Endothelial cell (in vitro differentiated cells): ENCODE measurements at places on chromosomes 3 and 15.

DNA sequence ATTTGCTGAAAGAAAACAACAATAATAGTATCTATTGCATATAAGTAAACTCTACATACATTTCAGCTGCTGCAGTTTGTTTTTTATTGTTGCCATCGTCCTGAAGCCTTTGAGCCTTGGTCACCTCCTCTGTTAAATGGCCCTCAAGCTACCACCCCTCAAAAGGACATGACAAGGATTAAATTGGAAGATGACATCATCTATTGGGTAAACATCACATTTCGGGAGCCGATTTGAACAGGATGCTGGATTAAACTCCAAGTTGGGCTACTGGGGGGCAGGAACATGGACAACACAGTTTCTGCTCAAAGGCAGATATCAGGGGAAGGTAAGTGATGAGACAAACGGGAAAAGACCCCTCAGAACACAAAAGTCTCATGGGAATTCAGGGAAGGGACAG is 92.3 kb upstream of the ATP2B2 start:
- H3K4me1 ChIP-seq = no peaks in the 10 kb centered on the region
- peaks cover 5% of the 10 kb centered on the region for H3K27me3 ChIP-seq
- H3K4me3 ChIP-seq = no peak overlapping the region
- DNase-seq = no peak

DNA sequence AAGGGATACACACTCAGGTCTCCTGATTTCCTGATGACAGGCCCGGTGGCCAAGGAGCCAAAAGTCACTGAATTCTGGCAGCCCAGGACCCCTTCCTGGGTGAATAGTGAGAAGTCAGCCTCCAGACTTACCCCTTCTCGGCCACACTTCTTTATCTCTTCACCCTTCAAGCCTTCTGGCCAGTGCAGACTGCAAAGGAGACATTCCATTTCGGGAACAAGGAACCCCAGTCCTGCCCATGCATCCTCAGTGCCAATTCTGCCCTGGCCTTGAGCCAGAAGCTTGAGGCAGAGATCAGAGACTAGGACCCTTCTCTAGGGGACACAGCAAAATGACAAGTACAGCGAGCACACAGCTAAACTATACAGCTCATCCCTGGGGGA is 28.8 kb downstream of the GRAMD2A start:
- no peaks in the 10 kb centered on the region for H3K36me3 ChIP-seq
- H3K27ac ChIP-seq = no peak overlapping the region
- H3K27me3 ChIP-seq = peaks cover 4% of the 10 kb centered on the region
- DNase-seq = no peak
- no peak overlapping the region for H3K4me3 ChIP-seq

- no peak overlapping the region for H3K4me3 ChIP-seq
- no peak overlapping the region for H3K27ac ChIP-seq
- H3K27me3 ChIP-seq = no peaks in the 10 kb centered on the region
- no peaks in the 10 kb centered on the region for H3K4me1 ChIP-seq
Measured at GRCh38 chr3:136336329-136337100, 86.4 kb downstream of the PCCB start.

- no peak overlapping the region for H3K4me3 ChIP-seq
- DNase-seq = no peak
- no peaks in the 10 kb centered on the region for H3K4me1 ChIP-seq
- H3K27ac ChIP-seq = no peak overlapping the region
Measured at GRCh38 chr3:114651555-114651954, 357.7 kb downstream of the TIGIT start.

DNA sequence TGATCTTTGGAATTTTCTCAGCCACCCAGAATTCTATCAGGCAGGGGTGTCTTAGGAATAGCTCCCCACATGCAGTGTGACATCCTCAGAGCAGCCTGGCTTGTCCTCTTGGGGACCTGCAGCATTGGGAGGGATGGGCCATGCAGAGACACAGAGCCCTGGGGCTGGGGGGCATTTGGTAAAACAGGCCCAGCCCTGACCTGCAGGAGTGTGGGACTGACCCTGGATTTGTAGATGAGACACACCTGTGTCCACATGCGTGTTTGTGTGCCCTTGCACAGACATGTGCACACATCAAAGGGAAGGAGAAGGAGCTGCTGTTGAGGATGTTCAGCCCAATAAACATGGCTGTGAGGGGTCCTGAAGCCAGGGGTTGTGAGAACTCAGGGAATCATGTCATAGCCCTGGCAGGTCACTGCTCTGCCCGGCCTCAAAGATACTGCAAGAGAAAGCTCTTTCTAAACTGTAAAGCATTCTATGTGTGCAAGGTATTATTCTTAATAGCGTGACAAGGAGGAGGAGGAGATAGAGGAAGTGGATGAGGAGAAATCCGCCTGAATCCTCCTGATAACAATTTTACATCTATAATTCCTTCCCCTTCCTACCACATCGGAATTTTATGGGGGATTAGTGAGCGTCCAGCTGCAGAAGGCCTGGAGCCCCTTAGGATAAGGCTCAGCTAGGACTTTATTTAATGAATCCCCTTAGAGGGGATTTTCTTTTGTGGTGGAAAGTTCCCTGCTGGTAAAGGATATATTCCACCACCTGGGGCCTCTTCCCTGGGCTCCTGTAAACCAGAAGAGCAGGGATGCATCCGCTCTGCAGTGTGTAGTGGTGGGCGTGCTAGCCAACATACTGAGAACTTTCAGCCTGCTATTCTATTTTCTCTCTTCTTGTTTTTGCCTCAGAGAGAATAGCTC is 245.5 kb downstream of the EPHB1 start:
- DNase-seq = no peak
- H3K4me1 ChIP-seq = peaks cover 6% of the 10 kb centered on the region
- no peaks in the 10 kb centered on the region for H3K36me3 ChIP-seq
- H3K27me3 ChIP-seq = no peaks in the 10 kb centered on the region
- H3K27ac ChIP-seq = no peak overlapping the region

- DNase-seq = no peak
- H3K27ac ChIP-seq = peak overlapping the region; percentile 19
- no peaks in the 10 kb centered on the region for H3K27me3 ChIP-seq
- H3K4me1 ChIP-seq = peaks cover 11% of the 10 kb centered on the region
- peaks cover 5% of the 10 kb centered on the region for H3K36me3 ChIP-seq
Measured at GRCh38 chr3:11724615-11725339, 81.1 kb upstream of the VGLL4 start.

GRCh38 chr15:82003916-82004315 is 41.9 kb downstream of the MEX3B start:
- H3K36me3 ChIP-seq = peaks cover 5% of the 10 kb centered on the region
- no peaks in the 10 kb centered on the region for H3K4me1 ChIP-seq
- no peak for DNase-seq
- no peak overlapping the region for H3K27ac ChIP-seq

DNA sequence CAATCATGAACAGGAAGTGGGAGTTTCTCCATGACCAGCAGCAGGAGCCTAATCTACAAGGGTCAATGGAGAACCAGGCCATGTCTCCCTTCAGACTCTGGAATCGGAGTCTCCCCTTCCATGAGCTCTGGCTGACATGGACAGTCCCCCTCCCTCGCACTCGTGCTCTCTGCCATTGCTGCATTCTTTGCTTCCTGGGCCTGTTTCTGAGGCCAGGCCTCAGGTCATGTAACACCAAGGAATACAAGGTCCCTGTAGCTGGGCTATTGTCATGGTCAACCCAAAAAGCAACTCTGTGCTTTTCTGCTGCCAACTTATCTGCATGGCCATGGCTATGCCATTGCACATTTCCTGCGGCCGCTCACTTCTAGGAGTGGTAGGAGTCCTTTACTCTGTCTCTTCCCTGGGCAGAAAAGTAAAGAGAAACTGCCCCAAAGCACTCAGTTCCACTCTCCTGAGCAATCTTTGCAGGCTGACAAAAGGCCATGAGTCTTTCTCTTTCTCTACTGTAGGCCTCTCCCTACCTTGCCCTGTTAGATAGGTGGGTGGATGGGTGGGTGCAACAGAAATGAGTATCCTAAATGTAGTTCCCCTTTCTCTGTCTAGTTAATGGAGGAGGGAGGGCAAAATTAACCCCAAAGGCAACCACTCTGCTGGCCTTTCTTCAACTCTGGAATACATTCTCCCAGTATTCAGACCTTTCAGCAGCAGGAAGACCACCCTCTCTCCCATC is 40.8 kb upstream of the PROK2 start:
- H3K36me3 ChIP-seq = no peaks in the 10 kb centered on the region
- no peak overlapping the region for H3K4me3 ChIP-seq
- no peak overlapping the region for H3K27ac ChIP-seq
- no peaks in the 10 kb centered on the region for H3K4me1 ChIP-seq

- no peak overlapping the region for H3K27ac ChIP-seq
- no peak for DNase-seq
- H3K4me3 ChIP-seq = peak overlapping the region; percentile 11
- H3K4me1 ChIP-seq = peaks cover 16% of the 10 kb centered on the region
Measured at GRCh38 chr3:13025778-13026518, 47.3 kb downstream of the IQSEC1 start.

DNA sequence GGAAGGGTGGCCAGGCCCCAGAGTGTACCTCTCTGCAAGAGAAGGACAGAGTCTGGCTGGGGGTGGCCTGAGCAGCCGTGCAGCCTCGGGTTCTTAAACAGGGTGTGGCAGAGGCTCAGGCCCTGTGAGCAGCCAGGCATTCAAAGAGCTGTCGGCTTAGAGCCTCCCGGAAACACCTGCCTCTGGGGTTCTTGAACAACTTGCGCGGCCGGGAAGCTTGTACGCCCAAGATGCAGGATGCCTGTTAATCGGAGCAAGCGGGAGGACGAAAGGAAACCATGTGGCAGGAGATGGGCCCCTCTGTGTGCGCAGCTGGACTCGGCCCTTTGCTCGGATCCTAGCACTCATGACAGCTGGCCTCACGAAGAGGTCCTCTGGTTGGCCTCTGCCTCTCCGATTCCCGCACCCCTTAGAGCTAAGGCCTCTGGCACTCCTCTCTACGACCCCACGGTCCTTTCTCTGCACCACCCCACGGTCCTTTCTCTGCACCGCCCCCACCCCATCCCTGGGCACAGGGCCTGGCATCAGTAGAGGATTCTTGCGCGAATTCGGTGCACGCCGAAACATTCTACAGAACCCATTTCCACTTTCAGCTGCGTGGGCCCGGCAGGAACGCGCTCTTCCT is 23.9 kb upstream of the TXNRD3 start:
- peaks cover 8% of the 10 kb centered on the region for H3K4me1 ChIP-seq
- H3K27me3 ChIP-seq = peaks cover 4% of the 10 kb centered on the region
- H3K27ac ChIP-seq = no peak overlapping the region
- no peak overlapping the region for H3K4me3 ChIP-seq
- H3K36me3 ChIP-seq = no peaks in the 10 kb centered on the region

DNA sequence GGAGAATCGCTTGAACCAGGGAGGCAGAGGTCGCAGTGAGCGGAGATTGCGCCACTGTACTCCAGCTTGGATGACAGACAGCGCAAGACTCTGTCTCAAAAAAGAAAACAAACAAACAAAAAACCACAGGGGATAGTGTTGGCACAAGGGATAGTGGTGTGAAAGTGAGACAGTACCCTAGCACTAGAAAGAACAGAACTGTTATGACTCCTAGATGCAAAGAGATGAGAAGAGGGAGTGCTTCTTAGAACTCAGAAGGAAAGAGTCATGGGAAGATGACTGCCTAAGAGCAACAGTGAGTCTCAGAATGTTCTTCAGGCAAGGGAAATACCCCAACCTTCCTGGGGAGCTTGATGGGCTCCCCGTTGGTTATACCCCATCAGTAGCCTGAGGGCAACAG is 17.8 kb upstream of the ZNF770 start:
- DNase-seq = no peak
- H3K27me3 ChIP-seq = no peaks in the 10 kb centered on the region
- H3K4me3 ChIP-seq = no peak overlapping the region
- no peaks in the 10 kb centered on the region for H3K36me3 ChIP-seq
- peaks cover 7% of the 10 kb centered on the region for H3K4me1 ChIP-seq
- no peak overlapping the region for H3K27ac ChIP-seq

GRCh38 chr3:181969925-181970324 is 258.2 kb downstream of the SOX2 start:
- no peak overlapping the region for H3K4me3 ChIP-seq
- peaks cover 14% of the 10 kb centered on the region for H3K4me1 ChIP-seq
- DNase-seq = no peak
- H3K36me3 ChIP-seq = no peaks in the 10 kb centered on the region
- H3K27me3 ChIP-seq = no peaks in the 10 kb centered on the region

DNA sequence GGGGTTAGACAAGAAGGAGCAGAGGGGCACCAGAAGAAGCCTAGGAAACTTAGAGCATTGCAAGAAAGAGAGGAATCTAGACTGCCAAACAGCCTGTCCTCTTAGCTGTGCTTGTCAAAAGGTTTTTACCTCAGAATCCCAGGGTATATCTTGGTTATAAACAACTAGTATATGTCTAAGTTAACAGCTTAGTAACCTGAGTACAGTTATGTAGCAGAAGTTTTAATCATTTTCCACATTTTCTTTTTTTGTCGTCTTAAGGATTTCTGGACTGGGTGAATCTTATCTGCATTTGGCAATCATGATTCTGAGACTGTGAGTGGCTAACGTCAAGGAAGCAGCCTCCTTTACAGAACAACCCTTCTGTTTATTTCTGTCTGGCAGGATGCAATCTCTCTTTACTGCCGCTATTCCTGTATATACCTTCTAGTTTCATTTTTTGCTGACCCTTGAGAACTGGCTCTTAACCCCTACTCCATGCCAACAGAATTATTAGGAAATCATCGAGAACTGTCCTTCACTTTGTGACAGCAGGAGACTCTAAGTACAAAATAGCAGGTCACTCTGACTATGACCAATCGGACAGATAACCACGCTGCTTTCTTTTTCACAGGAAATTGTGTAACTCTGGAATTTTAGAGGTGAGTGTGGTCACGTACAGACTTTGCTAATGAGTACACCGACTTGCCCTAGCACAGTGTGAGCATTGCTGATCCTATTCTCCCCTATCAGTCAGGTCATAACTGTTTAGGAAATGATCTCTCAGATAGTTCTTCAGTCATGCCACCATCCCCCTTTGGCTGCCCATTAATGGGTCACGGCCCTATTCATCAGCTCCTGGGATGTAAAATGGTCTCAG is 3.3 kb upstream of the CP start:
- H3K27me3 ChIP-seq = no peaks in the 10 kb centered on the region
- peak overlapping the region; percentile 49 for H3K27ac ChIP-seq
- no peak overlapping the region for H3K4me3 ChIP-seq
- no peak for DNase-seq
- peaks cover 8% of the 10 kb centered on the region for H3K4me1 ChIP-seq
- no peaks in the 10 kb centered on the region for H3K36me3 ChIP-seq

DNA sequence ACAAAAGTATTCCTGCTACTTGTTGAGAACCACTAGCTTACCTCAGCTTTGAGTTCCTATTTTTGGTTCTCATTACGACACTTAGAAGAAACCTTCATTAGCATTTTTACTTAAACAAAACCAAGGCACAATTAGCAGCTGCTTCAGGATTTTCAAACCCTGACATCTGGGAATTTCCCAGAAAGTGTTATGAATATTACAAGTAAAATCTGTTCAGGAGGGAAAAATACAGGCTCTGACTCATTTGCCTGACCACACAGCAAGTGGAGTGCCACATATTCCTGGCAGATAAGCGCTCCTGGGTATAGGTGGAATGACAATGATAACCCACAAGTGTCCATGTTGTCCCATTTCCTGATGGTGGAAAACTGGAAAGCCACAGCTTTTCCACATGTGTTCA is 10.3 kb upstream of the RFTN1 start:
- no peak overlapping the region for H3K27ac ChIP-seq
- peaks cover 3% of the 10 kb centered on the region for H3K4me1 ChIP-seq
- H3K27me3 ChIP-seq = no peaks in the 10 kb centered on the region
- no peaks in the 10 kb centered on the region for H3K36me3 ChIP-seq

- H3K27ac ChIP-seq = no peak overlapping the region
- no peaks in the 10 kb centered on the region for H3K36me3 ChIP-seq
- H3K4me3 ChIP-seq = no peak overlapping the region
- DNase-seq = peak; percentile 75
Measured at GRCh38 chr3:179015551-179016020, 56.0 kb downstream of the ZMAT3 start.
